ENCODE measurements at places on chromosomes 11 and 22. TPM values are rescaled to one million over a fixed set of nuclear protein-coding genes. Genes with fewer than 3 reads are reported as not detected.

ACR gene
- total RNA-seq: 0.09 TPM

CDKN1C gene
- 10.2 TPM for total RNA-seq

NLRP14 gene
- total RNA-seq: 0.50 TPM

RPS25 gene
- total RNA-seq: 228 TPM

SSTR3 gene
- total RNA-seq: 0.19 TPM

FAM83F gene
- total RNA-seq: 1.1 TPM

GRCh38 chr11:129590030-129590752 lies 214.5 kb downstream of the BARX2 start:
- no peaks in the 10 kb centered on the region for H3K4me1 ChIP-seq
- H3K36me3 ChIP-seq: no peaks in the 10 kb centered on the region
- no peak overlapping the region for H3K27ac ChIP-seq
- H3K27me3 ChIP-seq: no peaks in the 10 kb centered on the region
- DNase-seq: no peak

GRCh38 chr11:1532014-1532586 lies 40.0 kb downstream of the DUSP8 start:
- no peaks in the 10 kb centered on the region for H3K27me3 ChIP-seq
- no peak for DNase-seq
- peaks cover 5% of the 10 kb centered on the region for H3K4me1 ChIP-seq
- H3K4me3 ChIP-seq: no peak overlapping the region
- H3K27ac ChIP-seq: no peak overlapping the region

DNA sequence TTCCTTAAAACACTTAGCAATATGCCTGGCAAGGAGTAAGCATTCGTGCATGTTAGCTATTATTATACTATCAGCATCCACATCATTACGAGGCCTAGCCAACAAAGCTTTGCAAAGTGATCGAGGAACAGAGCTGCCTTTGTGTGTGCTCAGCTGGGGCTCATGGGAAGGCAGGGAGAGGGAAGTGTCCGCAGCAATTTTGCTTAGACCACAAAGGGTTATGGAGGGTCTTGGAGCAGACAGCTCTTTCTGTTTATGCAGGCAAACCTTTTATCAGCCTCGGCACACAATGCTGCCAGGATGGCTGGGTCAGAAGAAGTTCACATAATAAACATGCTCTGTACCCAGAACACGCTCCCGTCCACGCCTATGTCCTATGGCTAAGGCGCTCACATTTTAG lies 10.9 kb upstream of the DKK3 start:
- no peak overlapping the region for H3K4me3 ChIP-seq
- H3K27ac ChIP-seq: no peak overlapping the region
- H3K36me3 ChIP-seq: no peaks in the 10 kb centered on the region
- H3K27me3 ChIP-seq: no peaks in the 10 kb centered on the region
- H3K4me1 ChIP-seq: no peaks in the 10 kb centered on the region

DNA sequence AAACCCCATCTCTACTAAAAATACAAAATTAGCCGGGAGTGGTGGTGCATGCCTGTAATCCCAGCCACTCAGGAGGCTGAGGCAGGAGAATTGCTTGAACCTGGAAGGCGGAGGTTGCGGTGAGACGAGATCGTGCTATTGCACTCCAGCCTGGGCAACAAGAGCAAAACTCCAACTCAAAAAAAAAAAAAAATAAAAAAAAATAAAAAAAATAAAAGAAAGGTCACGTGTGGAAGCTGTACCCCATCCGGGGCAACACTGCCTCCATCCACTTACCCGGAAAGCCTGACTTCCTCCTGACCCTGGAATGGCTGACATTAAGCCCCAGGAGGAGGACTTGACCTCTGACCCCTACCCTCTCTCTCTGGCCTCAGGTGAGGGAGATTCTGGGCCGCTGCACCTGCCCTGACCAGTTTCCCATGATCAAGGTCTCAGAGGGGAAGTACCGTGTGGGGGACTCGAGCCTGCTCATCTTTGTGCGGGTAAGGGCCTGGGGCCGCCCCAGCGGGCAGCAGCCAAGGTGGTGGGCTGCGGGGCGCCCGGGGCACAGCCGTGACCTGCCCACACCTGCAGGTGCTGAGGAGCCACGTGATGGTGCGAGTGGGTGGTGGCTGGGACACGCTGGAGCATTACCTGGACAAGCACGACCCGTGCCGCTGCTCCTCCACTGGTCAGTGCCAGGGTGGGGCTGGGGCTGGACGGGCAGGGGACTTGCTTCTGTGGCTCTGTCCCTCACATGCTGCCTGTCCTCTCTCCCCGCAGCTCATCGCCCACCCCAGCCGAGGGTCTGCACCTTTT lies 3.8 kb downstream of the GAS2L1 start:
- no peak overlapping the region for H3K4me3 ChIP-seq
- DNase-seq: no peak
- H3K27me3 ChIP-seq: no peaks in the 10 kb centered on the region

- DNase-seq: no peak
- no peaks in the 10 kb centered on the region for H3K36me3 ChIP-seq
- H3K27ac ChIP-seq: no peak overlapping the region
- H3K4me1 ChIP-seq: peaks cover 8% of the 10 kb centered on the region
- H3K27me3 ChIP-seq: no peaks in the 10 kb centered on the region
Observed at GRCh38 chr22:17929909-17930308, 94.5 kb downstream of the MICAL3 start.

DNA sequence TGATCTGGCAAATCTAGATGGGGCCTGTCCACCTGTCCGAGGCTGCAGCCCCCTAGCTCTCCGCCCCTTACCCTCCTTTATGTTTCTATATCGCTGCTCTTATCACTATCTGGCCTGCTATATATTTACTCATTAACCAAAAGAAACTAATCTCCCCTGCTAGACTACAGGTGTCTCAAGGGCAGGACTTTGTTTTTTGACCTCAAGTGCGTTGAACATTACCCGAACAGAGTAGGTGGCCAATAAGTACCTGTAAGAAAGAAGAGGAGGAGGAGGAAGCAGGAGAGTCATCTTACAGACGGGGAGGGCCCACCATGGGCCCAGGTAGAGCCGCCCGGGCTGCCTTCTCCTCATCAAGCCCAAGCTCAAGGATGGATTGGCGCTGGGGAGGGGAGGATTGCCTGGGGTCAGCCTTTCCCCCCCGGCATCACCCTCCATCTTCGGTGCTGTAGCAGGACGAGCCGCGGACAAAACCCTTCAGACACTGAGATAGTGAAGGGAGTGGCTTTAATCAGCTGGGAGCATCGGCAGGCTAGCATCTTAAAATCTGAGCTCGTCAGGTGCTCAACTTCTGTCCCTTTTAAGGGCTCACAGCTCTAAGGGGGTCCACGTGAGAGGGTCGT lies 1.2 kb upstream of the P2RY6 start:
- DNase-seq: no peak
- H3K4me3 ChIP-seq: no peak overlapping the region
- H3K36me3 ChIP-seq: no peaks in the 10 kb centered on the region

GRCh38 chr11:19987331-19987801 lies 172.9 kb downstream of the DBX1 start:
- H3K36me3 ChIP-seq: no peaks in the 10 kb centered on the region
- H3K27ac ChIP-seq: no peak overlapping the region
- H3K4me1 ChIP-seq: no peaks in the 10 kb centered on the region
- H3K4me3 ChIP-seq: no peak overlapping the region
- no peaks in the 10 kb centered on the region for H3K27me3 ChIP-seq
- no peak for DNase-seq

DNA sequence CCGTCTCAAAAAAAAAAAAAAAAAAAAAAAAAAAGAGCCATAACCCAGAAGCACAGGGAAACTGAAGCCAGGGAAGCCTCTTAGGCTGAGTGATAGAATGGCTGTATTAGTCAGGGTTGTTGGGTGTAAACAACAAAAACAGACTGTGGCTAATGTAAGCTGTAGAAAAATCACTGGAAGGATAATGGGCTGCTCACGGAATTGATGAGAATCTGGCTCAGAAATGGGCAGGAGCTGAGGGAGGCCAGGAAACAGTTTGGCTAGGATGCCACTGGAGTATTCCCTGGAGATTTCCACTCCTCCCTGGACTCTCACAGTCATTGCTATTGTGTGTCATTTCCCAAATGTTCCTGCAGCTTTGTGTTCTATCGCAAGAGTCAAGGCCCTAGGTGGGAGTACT lies 22.4 kb downstream of the SLC22A6 start:
- H3K27ac ChIP-seq: no peak overlapping the region
- H3K27me3 ChIP-seq: peaks cover 4% of the 10 kb centered on the region
- H3K4me3 ChIP-seq: no peak overlapping the region
- no peaks in the 10 kb centered on the region for H3K4me1 ChIP-seq
- DNase-seq: no peak

DNA sequence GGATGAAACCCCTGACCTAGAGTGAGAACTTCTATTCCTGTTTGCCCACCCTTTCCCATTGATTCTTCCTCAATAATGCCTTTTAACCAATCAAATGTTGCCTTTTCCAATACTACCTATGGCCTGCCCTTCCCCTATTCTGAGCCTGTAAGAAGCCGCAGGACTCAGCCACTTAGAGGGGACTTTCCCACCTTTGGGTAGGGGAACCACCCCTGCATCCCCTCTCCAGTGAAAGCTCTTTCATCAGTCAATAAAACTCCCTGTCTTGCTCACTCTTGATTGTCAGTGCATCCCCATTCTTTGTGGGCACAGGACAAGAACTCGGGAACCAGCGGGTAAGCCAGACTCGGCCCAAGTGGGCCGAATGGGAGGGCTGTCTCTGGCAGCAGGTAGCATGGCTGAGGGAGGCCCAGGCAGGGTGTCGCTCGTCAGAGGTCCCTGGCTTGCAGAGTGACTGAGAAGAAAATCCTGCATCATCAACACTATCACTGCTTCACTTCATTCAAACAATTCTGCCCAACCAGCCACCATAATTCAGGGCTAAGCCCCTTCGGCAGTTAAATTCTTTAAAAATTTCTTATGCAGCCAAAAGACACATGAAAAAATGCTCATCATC lies 30.4 kb downstream of the LDHAL6A start:
- no peak for DNase-seq
- peaks cover 2% of the 10 kb centered on the region for H3K36me3 ChIP-seq
- no peak overlapping the region for H3K4me3 ChIP-seq
- H3K4me1 ChIP-seq: no peaks in the 10 kb centered on the region

GRCh38 chr22:28952857-28953256 lies 69.5 kb downstream of the ZNRF3 start:
- no peak overlapping the region for H3K4me3 ChIP-seq
- no peak for DNase-seq
- no peaks in the 10 kb centered on the region for H3K27me3 ChIP-seq
- H3K27ac ChIP-seq: no peak overlapping the region

DNA sequence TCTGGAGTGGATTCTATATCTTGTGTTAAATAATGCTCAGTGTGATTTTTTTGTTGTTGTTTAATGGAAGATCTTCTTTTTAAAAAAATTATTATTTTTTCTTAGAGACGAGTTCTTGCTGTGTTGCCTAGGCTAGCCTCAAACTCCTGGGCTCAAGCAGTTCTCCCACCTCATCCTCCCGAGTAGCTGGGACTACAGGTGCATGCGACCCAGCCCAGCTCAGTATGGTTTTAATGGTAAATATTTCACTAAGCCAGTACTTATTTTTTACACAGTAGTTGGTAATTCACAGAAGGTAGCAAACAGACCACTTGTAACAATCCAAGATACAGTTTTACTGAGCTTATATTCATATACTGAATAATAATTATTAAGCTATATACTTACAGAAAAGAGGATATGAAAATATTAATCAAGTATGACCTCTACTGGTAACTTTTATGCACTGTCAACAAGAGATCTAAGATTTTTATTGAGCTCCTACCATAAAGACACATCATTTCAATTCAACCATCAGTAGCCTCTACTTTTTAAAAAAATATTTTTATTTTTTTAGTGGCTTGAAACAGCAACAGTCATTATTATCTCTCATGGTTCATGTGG lies 6.1 kb upstream of the CD59 start:
- H3K4me3 ChIP-seq: no peak overlapping the region
- no peak for DNase-seq
- peaks cover 7% of the 10 kb centered on the region for H3K4me1 ChIP-seq
- no peaks in the 10 kb centered on the region for H3K27me3 ChIP-seq
- H3K27ac ChIP-seq: no peak overlapping the region

- peaks cover 3% of the 10 kb centered on the region for H3K4me1 ChIP-seq
- H3K4me3 ChIP-seq: no peak overlapping the region
- no peaks in the 10 kb centered on the region for H3K36me3 ChIP-seq
- no peaks in the 10 kb centered on the region for H3K27me3 ChIP-seq
Observed at GRCh38 chr11:72921028-72921716, 107.0 kb downstream of the ATG16L2 start.

GRCh38 chr11:83151274-83151977 lies 5.5 kb upstream of the PCF11 start:
- H3K4me3 ChIP-seq: no peak overlapping the region
- DNase-seq: peak; percentile 53
- H3K27ac ChIP-seq: no peak overlapping the region
- peaks cover 8% of the 10 kb centered on the region for H3K4me1 ChIP-seq
- H3K27me3 ChIP-seq: no peaks in the 10 kb centered on the region

GRCh38 chr11:123011510-123011909 lies 29.9 kb upstream of the BSX start:
- H3K27me3 ChIP-seq: no peaks in the 10 kb centered on the region
- no peak overlapping the region for H3K27ac ChIP-seq
- H3K4me1 ChIP-seq: no peaks in the 10 kb centered on the region
- DNase-seq: no peak
- H3K36me3 ChIP-seq: no peaks in the 10 kb centered on the region

DNA sequence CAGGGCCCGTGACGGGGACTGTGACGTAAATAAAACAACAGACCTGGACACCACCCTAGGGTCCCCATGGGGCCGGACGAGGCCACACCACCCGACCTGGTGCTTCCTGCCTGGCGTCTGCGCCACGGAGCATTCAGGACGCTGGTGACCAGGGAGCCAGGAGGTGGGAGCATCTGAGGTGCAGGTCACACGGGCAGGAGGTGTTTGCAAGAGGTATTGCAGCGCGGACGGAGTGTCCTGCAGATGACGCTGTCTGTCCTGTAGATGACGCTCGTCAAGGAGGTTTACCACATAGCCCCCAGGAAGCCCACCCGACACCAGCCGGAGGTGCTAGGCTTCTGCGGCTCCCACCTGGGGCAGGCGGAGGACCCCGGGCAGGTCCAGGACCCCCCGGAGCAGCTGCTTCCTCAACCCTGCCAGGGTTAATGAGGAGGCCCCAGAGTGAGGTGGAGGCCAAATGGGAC lies 986 bp upstream of the MUC5B start:
- no peak overlapping the region for H3K4me3 ChIP-seq
- no peaks in the 10 kb centered on the region for H3K27me3 ChIP-seq

GRCh38 chr11:72709478-72710238 lies 35.4 kb upstream of the PDE2A start:
- no peak overlapping the region for H3K4me3 ChIP-seq
- H3K4me1 ChIP-seq: no peaks in the 10 kb centered on the region
- DNase-seq: no peak
- H3K27ac ChIP-seq: no peak overlapping the region
- H3K36me3 ChIP-seq: peaks cover 46% of the 10 kb centered on the region
- H3K27me3 ChIP-seq: no peaks in the 10 kb centered on the region

DNA sequence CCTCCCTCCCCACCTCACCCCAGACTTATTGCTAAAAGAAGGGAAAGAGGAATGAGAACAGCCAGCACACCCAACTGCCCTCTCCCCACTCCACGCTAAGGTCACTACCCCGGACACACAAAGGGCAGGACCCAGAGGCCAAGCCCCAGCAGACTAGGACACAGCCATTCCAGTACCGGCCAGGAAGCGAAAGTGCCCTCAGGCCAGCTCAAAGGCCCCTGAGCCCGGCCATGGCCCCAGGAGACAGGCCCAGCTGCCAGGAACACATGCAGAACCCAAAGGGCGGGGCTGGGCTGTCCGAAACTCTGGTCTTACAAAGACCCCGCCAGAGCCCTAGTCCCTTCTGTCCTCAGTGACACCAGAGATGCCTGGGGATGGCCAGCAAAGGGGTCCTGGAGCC lies 5.5 kb downstream of the RCOR2 start:
- H3K4me1 ChIP-seq: peaks cover 3% of the 10 kb centered on the region
- H3K36me3 ChIP-seq: peaks cover 18% of the 10 kb centered on the region
- H3K27me3 ChIP-seq: no peaks in the 10 kb centered on the region
- no peak overlapping the region for H3K4me3 ChIP-seq
